ENCODE measurements at places on chromosomes 1 and 21.

- no peak for DNase-seq
Measured at GRCh38 chr1:45836451-45836850, 33.0 kb downstream of the MAST2 start.

- DNase-seq, result no peak
Measured at GRCh38 chr1:50968821-50969610, 1.0 kb upstream of the CDKN2C start.

GRCh38 chr1:113178522-113178921, 105.5 kb downstream of the LRIG2 start:
- DNase-seq, result no peak

DNA sequence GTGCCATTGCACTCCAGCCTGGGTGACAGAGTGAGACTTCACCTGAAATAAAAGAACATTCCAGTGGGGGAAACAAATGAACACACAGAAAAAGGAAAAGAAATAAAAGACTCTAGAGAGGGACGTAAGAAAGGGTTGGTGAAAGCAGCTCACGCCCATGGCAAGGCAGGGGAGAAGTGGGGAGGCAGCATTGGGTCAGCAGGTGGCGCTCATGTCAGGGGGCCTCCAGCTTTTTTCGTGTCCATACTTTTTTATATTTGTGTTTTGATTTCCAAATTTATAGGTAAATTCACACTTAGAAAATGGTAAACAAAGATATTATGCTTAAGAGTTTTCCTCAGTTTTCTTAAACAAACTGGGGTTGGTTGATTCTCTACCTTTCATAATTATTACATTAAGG, 45.5 kb downstream of the VPS13D start:
- no peak for DNase-seq

DNA sequence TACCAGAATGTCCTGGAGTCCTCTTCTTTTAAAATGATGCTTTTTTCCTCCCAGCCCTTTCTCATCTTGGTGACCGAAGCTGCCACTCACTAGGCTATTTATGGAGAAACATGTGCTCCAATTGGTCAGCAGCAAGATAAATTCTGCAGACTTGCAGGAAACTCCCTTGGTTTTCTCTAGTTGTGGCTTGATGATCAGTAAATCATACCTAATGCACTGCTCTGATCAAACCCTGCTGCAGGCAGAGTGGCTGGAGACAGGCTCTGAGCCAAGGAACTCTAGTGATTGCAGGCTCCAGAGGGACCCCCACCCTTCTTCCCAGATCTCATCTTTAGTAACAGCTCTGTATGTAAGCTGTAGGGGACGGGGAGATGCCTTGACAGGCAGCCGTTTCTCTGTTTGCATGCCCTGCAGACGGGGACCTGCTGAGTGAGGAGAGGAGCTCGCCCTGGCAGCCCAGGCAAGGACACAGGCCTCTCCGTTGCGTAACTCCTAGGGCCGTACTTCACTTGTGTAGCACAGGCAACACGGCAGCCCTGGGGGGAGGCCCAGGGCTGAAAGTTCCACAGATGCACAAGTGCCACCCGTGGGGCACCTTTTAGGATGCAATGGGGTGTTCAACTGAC, 14.5 kb downstream of the SLC6A17 start:
- no peak for DNase-seq

- DNase-seq, result no peak
Measured at GRCh38 chr1:180415236-180415848, 87.0 kb downstream of the ACBD6 start.

GRCh38 chr1:4880626-4881025, 226.2 kb downstream of the AJAP1 start:
- no peak for DNase-seq

DNA sequence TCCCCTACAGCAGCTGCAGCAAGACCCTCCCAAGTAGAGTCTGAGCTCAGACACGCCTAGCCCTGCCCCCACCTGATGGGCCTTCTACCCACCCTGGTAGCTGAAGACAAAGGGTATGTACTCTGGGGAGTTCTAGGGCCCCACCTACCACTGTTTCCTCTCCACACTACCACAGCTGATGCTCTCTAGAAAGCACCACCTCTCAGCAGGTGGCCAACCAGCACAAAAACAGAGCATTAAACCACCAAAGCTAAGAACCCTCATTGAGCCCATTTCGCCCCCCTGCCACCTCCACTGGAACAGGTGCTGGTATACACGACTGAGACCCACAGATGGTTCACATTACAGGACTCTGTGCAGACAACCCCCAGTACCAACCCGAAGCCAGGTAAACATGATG, 258.9 kb downstream of the SETD4 start:
- DNase-seq, result no peak

DNA sequence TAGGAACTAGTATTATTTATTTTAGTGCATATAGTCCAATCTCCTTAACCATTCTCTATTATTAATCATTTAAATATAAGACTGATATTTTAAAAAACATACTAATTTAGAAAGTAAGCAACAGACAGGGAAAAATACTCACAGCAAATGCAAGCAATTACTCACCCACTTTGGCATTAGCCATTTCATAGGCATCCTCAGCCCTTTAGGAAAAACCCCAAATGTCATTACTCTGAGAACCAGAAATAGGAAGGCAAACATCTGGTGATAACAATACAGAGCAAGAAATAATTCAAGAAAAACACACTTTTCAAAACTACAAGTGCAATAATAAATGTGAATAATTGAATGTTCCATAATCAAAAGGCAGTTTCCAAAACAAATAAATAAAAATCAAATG, 545.1 kb downstream of the PLPP3 start:
- DNase-seq, result no peak

GRCh38 chr1:64287071-64287470, 83.6 kb downstream of the UBE2U start:
- DNase-seq, result no peak

GRCh38 chr1:156383023-156383422, 14.0 kb downstream of the RHBG start:
- no peak for DNase-seq

DNA sequence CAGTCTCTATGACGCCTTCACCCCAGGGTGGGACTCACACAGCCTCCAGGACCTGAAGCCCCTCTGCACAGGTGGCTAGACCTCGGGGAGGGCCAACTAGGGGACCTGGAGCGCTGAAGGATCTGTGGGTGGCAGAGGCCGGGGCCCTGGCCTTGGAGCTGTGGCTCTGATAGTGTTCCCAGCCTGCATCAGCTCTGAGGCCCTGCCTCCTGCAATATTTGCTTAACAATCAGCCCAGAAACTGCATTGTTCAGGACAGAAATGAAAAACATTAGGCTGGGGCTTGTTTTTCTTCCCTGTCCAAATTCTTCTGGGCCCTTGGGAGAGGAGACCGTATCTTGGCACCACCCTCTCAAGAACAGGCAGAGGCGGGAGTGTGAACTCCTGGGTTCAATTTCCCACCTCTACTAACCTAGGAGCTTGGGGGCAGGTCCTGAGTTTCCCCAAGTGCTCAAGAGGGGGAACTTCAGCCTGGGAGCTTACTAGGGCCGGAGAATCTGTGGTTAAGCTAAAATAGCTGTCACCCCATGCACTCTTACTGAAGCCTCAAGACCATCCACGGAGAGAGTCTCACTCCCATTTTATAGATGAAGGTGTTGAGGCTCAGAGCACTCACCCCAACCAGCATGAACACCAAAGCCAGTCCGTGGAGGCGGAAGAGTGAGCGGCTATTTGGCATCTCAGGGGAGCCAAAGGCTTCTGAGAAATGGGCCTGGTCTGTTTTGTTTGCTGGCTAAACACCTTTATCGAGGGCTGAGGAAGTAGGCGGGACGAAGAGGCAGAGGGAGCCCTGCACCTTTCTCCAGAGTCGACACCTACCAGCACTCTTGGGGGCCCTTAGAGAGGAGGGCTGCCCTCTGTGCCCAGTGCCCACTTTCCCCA, 18.8 kb upstream of the CASZ1 start:
- no peak for DNase-seq

DNA sequence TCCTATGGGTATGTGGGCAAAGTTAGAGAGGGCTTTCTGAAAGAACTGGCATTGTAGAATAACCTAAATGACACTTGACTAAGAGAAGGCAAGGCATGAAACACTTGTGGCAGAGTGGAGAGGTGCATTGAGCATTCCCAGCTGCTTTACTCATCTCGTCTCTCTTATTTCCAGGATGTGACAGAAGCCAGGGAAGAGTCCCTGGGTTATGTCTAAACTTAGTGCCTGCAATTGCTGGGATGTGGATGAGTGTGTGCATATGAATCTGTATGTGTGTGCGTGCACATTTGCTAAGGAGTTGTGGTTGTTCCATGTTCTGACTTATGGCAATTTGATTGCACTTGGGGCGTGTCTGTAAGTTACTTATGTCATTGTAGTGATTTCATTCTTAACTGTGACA, 1326.5 kb upstream of the B3GALT2 start:
- no peak for DNase-seq

GRCh38 chr1:156477526-156478249, 22.9 kb downstream of the MEF2D start:
- no peak for DNase-seq

- no peak for DNase-seq
Measured at GRCh38 chr1:246492611-246493245, 14.4 kb downstream of the SMYD3 start.

- DNase-seq, result no peak
Measured at GRCh38 chr1:182707122-182707521, 22.7 kb upstream of the RGS8 start.

GRCh38 chr1:101284021-101284420, 47.2 kb downstream of the S1PR1 start:
- DNase-seq, result no peak

DNA sequence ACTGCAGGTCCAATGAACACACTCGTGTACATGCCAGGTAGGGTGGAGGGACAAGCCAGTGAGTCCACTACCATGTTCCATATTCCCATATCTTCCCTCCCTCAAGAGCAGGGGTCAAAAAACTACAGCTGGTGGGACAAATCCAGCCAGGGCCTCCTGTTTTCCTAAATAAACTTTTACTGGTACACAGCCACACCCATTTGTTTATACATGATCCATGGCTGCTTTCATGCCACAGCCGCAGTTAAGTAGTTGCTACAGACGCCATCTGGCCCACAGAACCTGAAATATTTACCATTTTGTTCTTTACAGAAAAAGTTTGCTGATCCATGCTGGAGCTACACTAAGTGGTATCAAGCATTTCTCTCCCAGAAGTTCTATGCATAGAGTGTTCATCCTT, 42.4 kb downstream of the CASQ2 start:
- no peak for DNase-seq

DNA sequence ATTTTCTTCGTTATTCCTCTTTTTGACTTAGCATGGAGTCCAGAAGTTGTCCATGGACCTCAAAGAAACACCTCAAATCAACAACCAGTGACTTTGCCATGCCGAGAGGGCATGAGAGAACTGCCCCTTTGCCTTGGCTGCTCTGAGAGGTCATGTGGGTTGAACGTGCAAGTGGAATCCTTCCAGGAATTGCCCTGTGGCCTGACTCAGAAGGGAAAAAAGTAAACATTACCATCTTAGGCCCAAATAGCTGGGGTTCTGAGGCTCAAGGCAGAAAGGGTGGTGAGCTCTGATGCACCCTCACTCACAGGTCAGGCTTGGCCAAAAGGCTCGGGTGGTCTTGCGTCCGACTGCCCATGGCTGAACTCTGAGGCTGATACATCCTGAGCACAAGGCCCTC, 15.1 kb downstream of the STUM start:
- no peak for DNase-seq

DNA sequence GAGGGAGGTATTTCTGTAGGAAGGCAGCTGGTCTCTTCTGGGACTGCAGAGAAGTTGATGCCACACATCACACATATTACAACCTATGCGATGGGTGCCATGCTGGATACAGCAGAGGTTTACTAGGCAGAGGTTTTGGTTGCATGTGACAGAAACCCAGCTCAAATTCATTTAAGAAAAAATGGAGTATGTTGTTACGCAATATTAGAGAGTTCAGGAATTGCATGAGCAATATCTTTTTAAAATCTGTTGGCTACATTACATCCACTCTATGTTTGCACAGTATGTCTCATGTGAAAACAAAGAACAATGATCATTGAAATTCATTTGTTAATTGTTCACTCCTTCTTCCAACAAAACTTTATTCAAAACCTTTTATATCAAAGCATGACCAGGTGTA, 425.2 kb downstream of the RWDD3 start:
- no peak for DNase-seq

GRCh38 chr1:11294951-11295350, 22.0 kb downstream of the UBIAD1 start:
- no peak for DNase-seq

DNA sequence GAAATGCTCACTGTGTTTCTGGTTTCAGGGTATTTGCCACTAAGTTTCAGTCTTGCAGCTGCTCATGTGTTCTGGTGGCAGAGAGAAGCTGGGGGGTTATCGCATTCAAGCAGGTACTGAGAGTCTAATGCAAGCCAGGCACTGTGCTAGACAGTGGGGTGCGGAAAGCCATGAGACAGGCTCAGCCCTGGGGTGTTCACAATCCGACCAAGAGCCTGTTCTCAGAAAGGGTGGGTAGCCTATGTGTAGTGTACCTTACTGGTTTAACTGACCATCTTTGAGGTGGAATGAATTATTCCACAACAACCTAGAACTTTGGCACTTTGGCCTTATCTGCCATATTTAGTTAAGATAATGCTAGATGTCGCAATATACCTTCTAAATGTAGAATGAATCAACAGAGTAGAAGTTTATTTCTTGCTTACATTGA, 55.3 kb upstream of the ROR1 start:
- no peak for DNase-seq

GRCh38 chr1:51648180-51649109, 31.6 kb downstream of the OSBPL9 start:
- DNase-seq, result no peak

GRCh38 chr1:218344814-218345672, at the start of gene TGFB2:
TSS of gene TGFB2 (plus strand) at chr1:218345336. CDS start at chr1:218346702, 1,366 bp downstream.
- no peak for DNase-seq

GRCh38 chr1:233614743-233615521, 1.0 kb downstream of the KCNK1 start:
- DNase-seq, result no peak

GRCh38 chr1:121558514-121558913, 373.7 kb downstream of the SRGAP2C start:
- DNase-seq, result no peak

DNA sequence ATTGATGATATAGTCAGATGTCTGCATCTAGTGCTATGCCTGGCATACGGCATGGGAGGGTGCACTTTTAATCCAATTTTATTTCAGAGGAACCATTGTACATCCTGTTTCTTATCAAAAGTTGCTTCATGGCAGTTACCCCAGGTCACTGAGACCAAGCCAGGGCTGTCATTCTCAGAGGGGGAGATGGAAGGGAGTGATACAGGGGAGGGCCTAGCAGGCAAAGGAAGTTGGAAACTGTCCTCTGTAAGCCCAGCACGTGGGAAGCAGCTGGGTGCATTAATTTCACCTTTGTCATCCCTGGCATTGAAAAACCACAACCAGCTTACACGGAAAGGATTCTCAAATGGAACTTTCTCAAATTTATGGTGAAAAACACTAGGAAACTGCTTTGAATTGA, 458.7 kb upstream of the ADAMTS5 start:
- no peak for DNase-seq

DNA sequence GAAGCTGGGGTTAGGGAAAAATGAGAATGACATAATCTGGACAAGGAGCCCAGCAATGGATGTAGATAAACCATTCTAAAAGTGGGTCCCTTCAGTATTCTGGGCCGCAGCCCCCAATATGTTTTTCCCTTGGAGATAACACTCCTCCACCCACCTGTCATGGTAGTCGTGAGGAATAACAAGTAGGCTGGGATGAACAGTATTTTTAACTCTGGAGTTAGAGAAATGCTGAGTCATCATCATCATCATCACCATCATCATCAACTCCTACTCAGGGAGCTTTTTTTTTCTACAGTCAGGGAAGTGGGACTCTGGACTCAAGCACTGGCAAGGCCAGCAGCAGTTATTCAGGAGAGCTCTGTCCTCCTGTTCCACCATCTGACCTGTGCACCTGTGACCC, 12.8 kb downstream of the CADM3 start:
- DNase-seq, result no peak
